ENCODE measurements at places on chromosomes 2 and 18.
A peak's percentile ranks its signal among the peaks of the same experiment; 100 is the strongest.

- no peak for DNase-seq
Observed at GRCh38 chr2:112314856-112315255, 39.5 kb downstream of the ZC3H6 start.

DNA sequence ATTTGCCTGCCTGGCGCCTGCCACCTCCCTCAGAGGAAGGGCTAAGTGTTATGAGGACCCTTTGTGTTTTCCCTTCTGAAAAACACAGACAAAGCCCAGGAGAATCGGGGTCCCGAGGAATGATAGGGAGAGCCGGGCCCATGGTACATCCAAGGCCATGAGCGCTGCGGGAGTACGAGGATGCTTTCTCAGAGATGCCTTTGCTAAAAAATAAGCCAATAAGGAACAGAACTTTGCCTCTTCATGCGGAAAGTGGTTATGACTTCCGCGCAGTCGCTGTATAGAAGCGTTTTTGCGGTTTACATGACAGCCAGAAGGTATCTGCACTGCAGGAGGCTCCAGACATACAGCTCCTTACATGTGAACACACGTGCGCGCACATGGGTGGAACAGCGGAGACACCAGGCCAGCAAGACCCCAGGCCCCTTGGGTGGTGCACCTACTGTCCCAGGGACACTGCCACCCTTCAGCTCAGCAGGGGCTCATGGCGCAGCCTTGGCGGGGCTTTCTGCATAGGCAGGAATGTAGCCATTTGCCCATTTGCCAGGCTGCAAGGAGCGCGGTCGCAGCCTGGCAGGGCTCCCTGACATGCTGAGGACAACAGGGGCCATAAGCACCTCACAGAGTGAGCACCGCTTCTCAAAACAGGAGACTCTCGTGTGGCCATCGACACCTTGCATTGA is 252.4 kb upstream of the SALL3 start:
- no peak for DNase-seq

DNA sequence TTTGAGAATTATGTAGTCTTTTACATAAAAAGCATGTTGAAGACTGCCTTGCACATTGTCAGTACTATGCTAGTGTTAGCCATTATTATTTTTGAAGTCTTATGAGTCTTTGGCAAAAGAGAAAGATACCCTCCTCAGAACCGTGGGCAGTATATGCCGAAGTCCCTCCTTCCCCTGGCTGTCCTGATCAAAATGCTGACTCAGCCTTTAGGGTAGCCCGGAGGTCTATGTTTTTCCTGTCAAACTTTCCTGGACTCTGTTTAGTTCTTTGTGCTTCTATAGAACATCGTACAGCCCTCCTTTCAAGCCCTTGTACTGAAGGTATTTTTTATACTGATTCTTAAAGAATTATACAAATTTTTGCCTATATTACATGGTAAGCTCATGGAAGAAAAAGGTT is 264.7 kb upstream of the ATP5MC3 start:
- no peak for DNase-seq

GRCh38 chr2:866887-867286 is 83.8 kb upstream of the SNTG2 start:
- DNase-seq, result no peak

DNA sequence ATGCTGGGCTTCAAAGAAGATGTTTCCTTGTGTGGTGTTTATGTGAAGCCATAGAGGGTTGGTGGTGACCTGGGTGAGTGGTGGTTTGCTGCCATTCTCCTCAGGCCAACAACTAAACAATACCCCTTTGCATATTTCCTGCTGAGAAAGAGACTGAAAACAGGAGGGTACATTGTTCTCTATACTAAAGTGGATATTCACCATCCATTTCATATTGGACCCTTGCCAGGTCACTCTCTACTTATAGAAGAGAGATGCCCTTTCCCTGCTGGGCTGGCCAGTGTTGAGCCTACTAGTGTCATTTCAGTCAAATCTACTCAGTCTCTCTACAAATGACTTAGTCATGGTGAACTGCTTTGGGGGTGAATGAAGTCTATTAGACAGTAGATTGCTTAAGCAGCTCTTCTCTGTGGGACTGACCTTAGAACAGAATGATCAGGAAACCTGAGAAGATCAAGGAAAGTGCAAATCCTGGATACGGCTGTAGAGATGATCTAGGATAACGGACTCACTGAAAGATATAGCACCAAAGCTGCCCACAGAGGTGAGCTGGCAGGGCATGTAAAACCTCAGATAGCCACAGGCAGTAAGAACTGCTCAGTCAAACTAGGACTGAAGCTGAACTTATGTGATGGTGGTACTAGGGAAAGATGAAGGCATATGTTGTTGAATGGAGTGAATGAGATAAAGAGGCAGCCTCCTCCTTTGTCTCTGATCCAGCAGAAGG is 154.9 kb downstream of the MYO3B start:
- no peak for DNase-seq

GRCh38 chr2:200852605-200853004 is 11.9 kb downstream of the CLK1 start:
- no peak for DNase-seq

- no peak for DNase-seq
Observed at GRCh38 chr2:29544917-29545316, 376.5 kb downstream of the ALK start.

DNA sequence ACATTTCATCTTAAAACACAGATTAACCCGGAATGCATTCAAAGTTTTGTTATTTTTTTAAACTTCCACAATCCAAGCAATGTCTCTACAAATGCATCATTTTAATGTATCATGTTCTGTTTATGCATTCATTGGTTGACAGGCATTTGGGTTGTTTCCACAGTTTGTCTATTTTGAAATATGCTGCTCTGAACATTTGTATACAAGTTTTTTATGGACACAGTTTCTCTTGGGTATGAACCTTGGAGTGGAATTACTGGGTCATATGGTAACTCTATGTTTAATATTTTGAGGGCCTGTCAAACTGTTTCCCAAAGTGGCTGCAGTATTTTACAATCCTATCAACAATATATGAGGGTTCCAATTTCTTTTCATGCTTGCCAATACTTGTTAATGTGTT is 57.3 kb downstream of the GULP1 start:
- DNase-seq, result no peak

DNA sequence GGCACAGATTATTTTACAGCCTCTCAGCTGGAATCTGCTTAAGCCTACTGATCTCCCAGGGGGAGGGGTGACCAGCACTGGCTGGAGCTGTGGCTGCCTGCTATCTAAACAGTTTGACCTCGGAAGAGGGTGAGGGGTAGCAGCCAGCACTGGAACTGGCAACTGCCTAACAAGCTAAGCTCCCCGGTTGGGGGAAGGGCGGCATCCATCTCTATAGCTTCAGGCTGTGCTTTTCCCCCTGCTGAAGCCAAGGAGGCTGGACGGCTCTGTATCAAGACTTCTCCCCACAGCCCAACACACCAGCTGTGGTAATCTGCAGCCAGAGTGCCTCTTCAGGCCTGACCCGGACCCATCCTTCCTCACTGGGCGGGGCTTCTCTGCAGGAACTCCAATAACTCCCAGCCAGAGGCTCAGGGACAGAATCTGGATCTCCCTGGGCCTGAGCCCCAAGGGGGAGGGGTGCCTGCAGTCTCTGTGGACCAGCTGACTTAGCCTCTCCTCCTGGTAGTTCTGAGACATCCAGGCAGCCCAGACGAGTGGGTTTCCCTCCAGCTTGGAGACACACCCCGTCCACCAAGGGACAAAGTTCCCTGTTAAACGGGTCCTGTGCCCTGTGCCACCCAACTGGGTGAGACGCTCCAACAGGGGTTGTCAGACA is 560.2 kb downstream of the LRP1B start:
- DNase-seq, result no peak

GRCh38 chr2:28642796-28643195 is 108.8 kb upstream of the PPP1CB start:
- no peak for DNase-seq

- DNase-seq, result no peak
Observed at GRCh38 chr2:168713325-168713724, 89.1 kb upstream of the NOSTRIN start.

DNA sequence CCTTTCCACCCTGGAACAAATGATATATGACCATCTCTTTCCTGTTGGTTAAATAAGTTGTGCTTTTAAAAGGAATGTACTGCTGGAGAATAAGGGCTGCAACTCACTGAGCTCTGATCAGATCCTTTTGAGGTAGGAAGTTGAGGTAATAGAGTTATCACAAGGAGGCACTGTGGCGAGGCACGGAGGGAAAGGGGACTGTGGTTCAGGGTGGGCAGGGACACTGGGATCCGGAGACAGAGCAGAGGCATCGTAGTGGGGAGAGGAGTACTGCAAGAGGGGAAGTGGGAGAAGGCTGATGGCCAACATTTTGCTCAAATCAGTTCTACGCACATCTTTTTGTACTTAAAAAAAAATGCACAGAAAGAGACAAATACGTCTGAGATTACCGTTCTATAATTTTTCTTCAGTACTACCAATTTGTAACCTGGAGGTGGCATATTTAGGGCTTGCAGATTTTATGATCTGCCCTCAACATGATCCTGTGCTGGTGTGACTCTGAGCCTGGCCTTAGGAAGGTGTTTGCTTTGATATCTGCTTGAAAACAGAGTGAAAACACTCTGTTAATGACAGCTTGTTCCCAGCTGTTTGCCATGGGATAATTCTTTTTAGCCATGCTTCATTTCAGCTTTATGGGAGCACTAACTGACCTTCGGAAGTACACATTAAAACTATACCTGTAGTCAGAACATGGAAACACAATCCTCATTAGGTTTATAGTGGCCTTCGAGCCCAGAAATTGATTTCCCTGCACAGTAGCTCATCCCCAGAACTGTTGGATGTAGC is 168.1 kb downstream of the KCNE4 start:
- no peak for DNase-seq

DNA sequence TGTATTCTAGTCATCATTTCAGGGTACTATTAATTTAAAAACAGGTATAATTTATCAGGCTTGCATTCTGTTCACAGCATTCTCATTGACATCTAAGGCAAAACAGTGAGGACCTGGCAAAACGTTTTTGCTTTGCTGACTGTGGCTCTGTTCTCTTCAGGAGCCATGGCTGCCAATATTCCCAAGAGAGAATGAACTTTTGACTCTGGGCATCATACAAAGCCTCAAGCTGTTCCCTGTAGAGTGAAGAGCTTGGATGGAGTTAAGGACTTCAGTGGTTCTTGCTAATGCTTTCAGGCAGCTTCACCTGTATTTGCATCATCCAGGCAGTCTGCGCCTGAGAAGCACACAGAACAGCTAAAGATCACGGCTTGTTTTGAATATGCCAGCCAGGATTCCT is 65.9 kb upstream of the CAVIN2 start:
- no peak for DNase-seq

DNA sequence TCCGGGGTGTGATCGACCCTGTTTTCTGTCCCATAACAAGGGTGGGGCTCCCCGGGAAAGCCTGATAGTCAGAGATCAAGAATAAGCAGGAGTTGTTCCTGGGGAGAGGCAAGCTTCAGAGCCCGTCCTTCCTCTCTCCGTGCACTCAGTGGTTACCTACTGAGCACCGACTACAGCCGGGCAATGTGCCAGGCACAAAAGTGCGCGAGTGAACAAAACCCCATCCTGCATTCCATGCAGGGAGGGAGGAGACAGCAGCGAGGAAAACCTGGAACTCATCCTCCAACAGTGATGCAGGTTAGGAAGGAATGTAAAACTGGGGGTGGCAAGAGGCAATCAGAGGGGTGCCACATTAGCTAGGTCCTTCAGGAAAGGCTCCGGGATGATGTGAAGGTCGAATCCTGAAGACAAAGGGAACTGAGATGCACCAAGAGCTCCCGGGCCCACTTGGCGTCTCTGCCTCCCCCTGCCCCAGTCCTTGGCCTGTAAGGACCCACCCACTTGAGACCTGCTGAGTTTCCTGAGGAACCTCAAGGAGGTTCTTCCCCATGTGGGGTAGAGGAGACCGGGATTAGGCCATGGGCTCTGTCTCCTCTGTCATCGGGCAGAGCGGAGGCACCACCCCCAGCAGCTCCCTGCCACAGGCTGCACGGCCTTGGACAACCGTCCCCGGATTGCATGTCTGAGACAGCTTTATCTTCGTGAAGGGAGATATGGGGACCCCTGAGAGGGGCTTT is 198.2 kb downstream of the NDUFA10 start:
- DNase-seq, result no peak

DNA sequence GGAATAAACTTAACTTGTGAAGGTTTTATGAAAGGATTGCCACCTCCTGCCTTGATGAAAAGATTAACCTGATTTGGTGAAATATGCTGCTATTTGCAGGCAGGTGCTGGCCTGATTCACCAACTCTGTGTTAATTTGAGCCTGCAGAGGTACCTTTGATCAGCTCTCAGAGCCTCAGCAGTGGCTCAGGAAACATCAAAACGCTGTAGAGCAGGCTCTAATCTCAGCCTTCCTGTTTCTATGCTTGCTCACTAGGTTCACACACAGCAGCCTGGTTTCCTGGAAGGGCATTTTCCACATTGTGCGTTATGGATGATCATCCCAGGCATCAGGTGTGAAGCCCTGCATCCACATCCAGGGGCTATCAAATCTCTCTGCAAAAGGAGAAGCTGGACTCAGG is 16.9 kb downstream of the TGIF1 start:
- DNase-seq, result peak; percentile 33

- no peak for DNase-seq
Observed at GRCh38 chr2:100755441-100755840, 64.5 kb upstream of the NPAS2 start.

DNA sequence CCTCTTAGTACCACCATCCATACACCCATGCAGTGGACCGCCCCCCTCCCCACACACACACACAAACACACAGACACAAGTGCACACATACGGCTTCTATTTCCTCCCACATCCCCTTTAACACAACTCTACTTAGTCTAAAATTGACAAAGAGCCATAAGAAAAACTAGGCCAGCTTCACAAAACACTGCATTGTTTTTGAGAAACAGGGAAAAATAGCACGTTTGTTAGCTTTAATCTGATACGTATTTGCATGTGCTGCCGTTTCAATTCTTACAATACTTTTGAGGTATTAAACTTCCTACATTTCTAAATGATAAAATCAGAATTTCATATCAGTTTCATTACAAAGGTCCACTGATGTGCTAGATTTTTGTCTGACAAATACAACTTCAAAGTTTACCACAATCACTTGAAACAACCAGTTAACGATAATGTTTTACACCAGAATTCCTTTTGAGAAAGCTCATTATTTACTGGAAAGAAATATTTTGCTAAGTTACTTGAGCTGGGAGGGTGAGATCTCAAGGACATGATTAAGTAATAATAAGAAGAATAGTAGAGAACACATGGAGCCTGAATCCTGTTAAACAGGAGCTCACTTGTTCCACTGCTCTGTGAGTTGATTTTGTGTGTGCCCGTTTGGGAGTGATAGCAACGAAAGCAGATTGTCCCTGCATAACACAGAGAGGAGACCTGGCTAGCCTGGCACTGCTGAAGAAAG is 74.5 kb downstream of the MOGAT1 start:
- no peak for DNase-seq

DNA sequence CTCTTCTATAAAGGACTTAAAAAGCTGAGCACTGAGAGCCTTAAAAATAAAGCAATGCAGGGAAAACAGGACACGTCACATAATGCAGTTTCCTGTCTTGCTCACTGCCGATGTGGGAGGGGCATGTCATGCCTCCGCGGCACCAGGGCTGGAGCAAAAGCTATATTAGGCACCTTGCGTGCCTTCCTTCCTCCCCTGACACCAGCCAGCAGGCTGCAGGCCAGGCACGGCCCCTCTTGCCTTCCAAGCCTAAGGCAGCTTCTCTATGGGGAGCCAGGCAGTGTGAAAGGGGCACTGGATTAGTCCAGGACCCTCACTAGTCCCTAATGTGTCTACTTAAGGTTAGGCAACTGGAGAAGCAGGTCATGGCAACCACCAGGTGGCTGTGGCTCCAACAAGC is 26.3 kb downstream of the MRPL35 start:
- peak; percentile 81 for DNase-seq
